Aortic smooth muscle cell (primary cell): ENCODE measurements at places on chromosomes 16 and 17. TPM values are rescaled to one million over a fixed set of nuclear protein-coding genes. Genes with fewer than 3 reads are reported as not detected.

PROCA1 gene
- 1.1 and 2.0 TPM in 2 replicates for total RNA-seq

TLCD3B gene
- 0.19 and 0.40 TPM in 2 replicates for total RNA-seq

TERB1 gene
- total RNA-seq: 0.12 and 0.13 TPM in 2 replicates

TP53TG3F gene
- not detected in 2 replicates for total RNA-seq

HBQ1 gene
- not detected in 2 replicates for total RNA-seq

MYH8 gene
- not detected in 2 replicates for total RNA-seq

SEPTIN1 gene
- total RNA-seq: 0.06 and 0.13 TPM in 2 replicates

ARL5C gene
- total RNA-seq: under 0.01 and 0.06 TPM in 2 replicates

RGS9 gene
- 0.44 and 0.79 TPM in 2 replicates for total RNA-seq

CUEDC1 gene
- total RNA-seq: 11.9 and 14.4 TPM in 2 replicates

CTRB1 gene
- total RNA-seq: not detected in 2 replicates

IRF8 gene
- total RNA-seq: not detected in 2 replicates

NPW gene
- 0.06 and 0.13 TPM in 2 replicates for total RNA-seq
